Heart left ventricle (tissue), 16 donors: ENCODE measurements at places on chromosomes 12 and 14.

GRCh38 chr12:44380861-44381260, 495.3 kb downstream of the NELL2 start:
- DNase-seq, result no peak

GRCh38 chr12:77477907-77478533, 352.7 kb upstream of the NAV3 start:
- DNase-seq, result no peak

DNA sequence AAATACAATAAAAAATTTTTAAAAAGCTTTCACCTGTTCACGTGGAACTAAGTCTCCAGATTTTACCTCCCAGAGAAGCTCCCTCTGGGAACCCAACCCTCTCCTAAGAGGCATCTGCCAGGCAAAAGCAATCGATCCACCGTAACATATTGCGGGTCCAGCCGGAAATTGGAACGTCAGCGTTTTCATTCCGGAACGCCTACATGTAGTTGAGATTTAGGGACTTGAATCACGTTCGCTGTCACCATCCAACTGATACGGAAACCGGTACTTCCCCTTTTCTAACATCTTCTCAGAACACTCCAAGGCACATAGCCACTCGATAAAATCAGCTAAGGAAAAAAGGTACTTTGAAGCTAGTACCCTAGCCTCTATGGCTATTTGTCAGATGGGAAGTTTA, 70.3 kb downstream of the COX16 start:
- DNase-seq, result no peak

GRCh38 chr12:120904197-120904773, at the start of gene SPPL3:
Gene SPPL3, minus strand, starts transcription at chr12:120904358. Its CDS starts 491 bp downstream, at chr12:120903867.
- peak; percentile 93 for DNase-seq

- no peak for DNase-seq
Measured at GRCh38 chr12:16668198-16668597, 62.2 kb upstream of the LMO3 start.

- no peak for DNase-seq
Measured at GRCh38 chr14:51855234-51855633, 5.2 kb upstream of the GNG2 start.

DNA sequence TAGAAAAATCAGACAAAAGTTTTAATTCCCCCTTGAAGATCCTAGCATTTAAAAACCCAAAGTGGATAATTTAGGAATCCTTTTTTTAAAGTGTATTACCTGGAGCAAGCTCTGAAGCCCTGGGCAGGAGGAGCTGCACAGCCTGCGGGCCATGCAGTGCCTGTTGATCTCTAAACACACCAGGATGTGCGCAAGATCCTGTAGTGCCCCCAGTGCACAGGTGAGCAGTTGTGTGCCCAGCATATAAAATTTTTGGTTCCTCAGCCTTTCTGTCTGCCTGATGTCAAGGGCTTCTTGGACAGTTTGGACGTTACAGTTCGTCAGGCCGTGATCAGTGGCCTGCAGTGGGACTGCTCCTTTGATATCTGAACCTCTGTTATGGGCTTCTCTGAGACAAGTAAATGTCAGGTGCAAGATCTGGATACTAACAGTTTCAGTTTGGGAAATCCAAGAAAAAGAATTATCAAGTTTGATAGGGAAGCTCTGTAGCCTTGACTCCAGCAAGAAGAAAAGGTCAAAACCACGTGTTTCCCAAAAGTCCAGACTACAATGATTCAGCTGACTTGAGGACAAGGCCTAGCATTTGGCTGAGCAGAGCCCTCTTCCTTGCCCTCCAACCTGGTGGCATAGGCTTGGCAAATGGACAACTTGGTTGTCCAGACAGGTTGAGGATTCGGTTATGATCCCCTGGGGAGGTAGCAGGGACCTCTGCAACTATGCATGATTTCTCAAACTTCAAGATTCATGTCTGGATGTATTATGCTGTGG, 1.0 kb downstream of the ATXN7L3B start:
- DNase-seq, result no peak

- DNase-seq, result no peak
Measured at GRCh38 chr14:98167705-98168104, 1104.3 kb downstream of the BCL11B start.

DNA sequence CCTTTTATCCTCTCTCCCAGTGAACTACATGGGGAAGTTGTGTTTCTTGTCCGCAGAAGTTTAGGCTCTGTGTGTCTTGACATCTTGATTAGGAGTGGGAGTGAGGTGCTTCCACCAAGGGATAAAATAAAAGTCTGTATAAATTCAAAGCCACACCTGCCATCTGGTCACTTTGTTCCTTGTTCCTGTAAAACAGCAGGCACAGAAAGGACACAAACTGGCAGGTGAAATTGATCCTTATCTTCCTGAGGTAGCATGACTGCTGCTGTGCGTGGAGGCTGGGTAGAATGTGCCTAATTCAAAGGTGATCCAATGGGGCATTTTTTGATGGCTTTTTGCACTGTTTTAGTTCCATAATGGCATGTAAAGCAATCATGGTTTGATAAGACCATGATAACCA, 104.3 kb upstream of the KITLG start:
- no peak for DNase-seq

DNA sequence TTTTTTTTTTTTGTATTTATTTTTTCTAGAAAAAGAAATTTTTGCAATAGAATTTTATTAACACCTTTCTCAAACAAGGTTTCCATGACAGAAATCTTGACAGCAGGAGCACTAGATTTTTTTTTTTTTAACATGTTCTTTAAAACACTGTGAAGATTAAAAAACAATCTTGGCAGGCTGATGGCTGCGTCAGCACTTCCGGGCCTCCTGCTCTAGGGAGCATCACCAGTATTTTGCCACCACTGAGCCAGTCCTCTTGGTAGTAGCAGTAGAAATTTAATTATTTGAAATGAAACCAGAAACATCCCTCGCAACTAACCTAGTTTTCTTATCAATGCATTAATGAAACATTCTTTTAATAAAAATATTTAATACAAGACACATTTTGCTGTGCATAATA, 99.6 kb downstream of the APAF1 start:
- no peak for DNase-seq

DNA sequence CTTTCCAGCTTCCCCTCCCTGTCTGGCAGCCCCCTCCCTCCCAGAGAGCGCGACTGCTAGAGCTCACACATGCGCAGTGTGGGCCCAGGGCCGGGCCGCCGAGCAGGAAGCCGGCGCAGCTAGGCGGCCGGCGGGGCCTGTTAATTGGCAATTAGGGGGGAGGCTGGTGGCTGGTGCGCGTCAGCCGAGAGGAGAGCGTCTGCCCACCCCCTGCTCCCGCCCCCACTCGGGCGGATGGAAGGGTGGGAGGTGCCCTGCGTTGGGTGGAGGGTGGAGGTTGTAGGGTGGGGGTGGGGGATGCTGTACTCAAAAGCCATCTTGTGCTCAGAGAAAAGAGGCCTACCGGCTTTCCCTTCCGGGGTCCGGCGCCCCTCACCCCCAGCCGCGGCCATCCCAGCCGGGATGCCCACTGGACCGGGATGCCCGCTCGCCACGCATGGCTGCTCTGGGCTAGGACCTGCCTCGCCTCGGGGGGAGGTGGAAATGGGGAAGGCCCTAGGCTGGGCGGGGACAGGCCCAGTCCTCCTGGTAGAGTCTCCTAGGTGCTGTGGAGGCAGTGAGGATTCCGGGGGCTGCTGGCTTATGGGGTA, 9.2 kb downstream of the HOXC8 start:
- peak; percentile 64 for DNase-seq

DNA sequence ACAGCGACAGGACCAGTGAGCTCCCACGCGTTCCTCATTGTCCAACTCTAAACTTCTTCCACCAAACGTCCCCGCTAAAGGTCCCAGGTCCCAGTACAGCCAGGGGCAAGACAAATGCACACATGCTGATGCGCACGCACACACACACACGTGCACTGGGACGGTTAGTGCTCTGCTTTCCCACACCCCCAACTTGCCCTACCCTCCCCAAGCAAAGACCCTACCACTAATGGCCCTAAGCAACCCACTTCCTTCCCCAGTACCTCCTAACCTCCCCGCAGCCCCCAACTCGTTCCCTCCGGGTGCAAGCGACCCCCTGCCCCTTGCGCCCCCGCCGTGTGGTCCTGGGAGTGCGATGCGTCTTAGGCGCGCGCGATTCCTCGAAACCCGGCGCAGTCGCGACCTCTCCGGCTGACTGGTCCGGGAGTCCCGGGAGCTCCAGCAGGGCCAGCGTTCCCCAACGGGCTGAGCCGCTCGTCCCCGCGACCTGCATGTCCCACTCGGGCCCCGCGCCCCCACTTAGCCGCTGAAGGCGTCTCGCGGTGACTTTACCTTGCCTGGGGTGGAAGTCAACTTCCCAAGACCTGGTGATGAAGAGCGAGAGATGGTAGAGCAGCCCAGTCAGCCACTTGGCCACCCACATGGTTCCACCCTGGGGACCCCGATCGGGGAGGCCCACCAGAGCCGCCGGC, 578 bp downstream of the ADAMTS20 start:
- DNase-seq, result no peak

- DNase-seq, result no peak
Measured at GRCh38 chr12:107344035-107344808, 250.9 kb upstream of the CRY1 start.
